Thoracic aorta (tissue), 2 donors: ENCODE measurements at places on chromosomes 4 and X. TPM values are rescaled to one million over a fixed set of nuclear protein-coding genes. Genes with fewer than 3 reads are reported as not detected.

DNA sequence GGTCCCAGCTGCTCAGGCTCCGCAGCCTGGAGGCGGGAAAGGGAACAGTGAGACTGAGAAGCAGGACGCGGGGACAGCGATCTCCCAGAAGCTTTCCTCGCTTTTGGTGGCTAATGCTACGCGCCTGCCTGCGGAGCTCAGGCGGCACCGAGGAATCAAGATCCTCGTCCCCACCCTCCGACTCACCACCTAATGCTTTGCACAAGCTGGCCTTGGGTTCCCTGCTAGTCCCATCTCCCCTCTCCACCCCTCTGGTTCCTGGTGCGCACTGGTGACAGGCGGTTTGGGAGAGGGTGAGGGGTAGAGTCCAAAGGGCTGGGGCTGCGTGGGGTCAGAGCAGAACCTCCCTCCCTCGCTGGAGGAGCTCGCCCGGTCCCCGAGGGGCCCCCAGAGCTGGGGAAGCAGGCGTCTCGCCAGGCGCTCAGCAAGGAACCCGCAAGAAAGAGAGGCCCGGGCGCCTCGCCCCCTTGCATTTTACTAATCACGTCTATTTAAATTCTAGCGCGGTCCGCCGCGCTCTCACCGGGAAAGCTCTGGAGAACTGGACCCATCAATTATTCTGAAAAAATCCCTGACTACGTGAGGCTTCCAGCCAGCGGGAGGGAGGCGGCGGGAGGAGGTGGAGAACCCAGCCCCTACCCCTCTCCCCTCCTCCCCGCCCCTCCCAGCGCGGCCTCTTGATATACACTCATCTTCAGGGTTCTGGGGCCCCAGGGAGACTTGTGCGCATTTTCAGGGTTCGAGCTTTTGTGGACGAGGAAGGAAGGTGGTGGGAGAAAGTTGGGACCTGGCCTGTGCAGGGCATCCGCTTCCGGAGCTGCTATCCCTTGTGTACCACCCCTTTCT lies 9.1 kb downstream of the POU4F2 start:
- no peak for DNase-seq

DNA sequence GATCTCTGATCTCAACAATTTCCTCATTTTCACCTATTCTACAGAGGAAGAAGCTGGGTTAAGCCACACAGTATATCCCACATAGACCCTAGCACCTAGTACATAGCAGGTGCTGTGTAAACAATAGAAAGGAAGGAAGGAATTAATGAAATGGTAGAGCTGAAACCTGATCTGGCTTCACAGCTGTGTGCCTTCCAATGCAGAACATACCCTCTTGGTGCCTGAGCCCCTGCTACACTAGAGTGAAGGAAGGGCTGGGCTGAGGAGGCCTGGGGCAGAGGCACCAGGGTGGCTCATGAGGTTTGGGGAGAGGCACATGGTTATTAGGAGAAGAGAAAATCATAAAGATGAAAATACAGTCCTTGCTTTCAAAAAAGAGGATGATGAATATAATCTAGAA lies 21.3 kb downstream of the LRRC66 start:
- DNase-seq = no peak

GRCh38 chrX:1390621-1391369 lies 1.1 kb downstream of the SLC25A6 start:
- DNase-seq = no peak

- DNase-seq = no peak
Measured at GRCh38 chr4:133131829-133132460, 17.1 kb upstream of the PCDH10 start.

DNA sequence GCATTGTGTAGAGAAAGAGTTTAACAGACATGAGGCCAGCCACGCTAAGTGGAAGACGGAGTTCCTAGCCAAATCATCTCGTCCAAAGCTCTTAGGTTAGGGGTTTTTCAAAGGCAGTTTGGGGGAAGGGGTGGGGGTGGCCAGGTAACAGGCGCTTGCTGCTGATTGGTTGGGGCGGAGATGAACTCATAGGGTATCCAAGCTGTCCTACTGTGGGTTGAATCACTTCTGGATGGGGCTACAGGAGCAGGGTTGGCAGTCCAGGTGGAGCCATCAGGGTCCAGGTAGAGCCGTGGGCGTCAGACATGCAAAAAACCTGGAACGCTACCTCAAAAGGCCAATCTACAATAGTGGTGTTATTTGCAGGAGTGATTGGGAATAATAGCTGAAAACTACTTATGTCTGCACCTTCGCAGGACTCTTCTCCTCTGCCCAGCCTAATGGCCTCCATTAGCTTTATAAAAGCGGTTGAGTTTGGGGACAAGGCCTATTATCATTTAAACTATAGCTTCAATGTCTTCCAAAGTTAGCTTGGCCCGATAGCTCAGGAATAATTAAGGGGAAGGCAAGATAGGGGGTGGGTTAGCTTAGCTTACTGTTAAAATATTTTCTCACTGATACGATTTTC lies 579.6 kb downstream of the NLGN4X start:
- no peak for DNase-seq

DNA sequence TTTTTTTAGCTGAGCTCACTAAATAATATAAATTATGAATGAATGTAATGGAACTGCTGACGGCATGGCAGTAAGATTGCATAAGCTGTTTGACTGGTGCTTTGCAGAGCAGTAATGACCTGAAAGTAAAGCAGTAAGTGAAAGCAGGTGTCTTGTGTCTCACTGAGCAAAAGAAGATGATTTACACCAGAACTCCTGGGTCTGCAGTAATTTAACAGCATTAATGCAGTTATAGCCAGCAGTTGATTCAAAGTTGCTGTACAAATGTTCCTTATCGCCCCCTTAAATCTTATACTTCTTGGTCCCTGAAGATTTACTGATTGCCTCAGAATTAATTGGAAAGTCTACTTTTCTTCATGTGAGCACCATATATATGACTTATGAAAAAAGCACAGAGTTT lies 187.7 kb downstream of the DCTD start:
- no peak for DNase-seq

DNA sequence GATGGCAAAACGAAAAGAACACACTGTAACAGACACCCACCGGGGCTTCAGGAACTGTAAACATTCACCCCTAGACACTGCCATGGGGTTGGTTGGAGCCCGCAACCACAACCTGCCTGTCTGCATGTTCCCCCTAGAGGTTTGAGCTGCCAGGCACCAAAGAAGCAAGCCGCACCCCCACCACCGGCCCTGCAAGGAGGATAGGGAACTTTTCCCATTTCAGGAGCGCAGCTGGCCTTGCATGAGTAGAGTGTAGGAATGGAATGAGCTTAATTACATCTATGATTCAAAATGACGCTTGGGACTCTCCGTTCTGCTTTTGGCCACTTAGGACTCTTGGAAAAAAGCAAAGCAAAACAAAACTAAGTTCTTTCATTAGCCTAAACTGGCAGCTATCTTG lies 243.6 kb upstream of the CTSO start:
- no peak for DNase-seq

GRCh38 chr4:76341063-76341462 lies 34.5 kb downstream of the STBD1 start:
- no peak for DNase-seq

SYP gene
- 3.2 TPM for total RNA-seq

NSUN7 gene
- total RNA-seq = 21.8 TPM

NUDT10 gene
- 3.8 TPM for total RNA-seq
